ENCODE measurements at places on chromosomes 2 and 18.

DNA sequence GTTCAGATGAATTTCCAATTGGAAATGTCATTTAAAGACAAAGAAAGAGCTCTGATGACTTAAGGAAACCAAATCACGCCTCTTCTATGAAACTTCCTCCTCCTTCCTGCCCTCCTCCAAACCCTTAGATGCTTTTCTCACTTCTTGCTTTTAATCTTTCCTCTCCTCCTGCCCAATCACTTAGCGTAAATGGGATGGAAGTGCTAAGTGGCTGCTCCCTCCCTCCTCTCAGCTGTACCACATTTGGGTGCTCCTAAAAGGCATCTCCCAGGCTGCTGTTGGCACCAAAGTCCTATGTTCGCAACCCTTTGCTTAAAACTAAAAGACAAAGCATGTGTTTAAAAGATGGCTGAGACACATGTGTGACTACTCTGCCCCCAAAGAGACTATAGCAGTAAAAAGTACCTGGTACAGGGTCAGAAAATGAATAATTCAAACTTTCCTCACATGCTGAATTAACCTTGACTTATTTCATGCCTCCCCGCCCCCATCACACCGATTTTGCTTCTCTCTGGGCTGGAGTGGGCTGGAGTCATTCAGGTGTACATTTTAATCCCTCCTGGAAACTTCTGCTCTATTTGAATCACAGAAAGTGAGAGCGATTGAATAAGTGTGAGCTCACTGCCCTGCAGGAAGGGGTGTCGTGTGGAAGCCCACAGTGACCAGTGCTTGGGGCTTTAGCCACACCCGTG lies 59.2 kb upstream of the KLF7 start:
- DNase-seq = no peak

- DNase-seq = no peak
Measured at GRCh38 chr2:101744832-101745231, 47.3 kb downstream of the MAP4K4 start.

DNA sequence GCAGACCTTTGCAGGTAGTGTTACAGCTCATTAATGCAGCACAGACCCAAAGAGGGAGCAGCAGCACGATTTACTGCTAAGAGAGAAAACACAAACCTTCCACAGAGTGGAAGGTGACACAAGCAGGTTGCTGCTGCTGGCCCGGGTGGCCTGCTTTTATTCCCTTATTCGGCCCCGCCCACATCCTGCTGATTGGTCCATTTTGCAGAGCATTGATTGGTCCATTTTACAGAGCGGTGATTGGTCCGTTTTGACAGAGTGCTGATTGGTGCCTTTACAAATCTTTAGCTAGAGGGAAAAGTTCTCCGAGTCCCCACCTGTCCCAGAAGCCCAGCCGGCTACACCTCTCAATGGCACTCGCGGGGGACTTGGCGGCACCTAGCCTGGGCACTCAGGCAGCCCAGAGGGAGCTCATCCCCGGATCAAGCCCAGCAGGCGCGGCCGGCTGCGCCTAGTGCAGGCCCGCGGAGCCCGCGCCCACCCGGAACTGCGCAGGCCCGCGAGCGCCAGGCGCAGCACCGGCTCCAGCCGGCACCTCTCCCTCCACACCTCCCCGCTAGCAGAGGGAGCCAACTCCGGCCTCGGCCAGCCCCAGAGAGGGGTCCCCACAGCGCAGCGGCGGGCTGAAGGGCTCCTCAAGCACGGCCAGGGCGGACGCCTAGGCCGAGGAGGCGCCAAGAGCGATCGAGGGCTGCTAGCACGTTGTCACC lies 825.6 kb upstream of the HS6ST1 start:
- no peak for DNase-seq

DNA sequence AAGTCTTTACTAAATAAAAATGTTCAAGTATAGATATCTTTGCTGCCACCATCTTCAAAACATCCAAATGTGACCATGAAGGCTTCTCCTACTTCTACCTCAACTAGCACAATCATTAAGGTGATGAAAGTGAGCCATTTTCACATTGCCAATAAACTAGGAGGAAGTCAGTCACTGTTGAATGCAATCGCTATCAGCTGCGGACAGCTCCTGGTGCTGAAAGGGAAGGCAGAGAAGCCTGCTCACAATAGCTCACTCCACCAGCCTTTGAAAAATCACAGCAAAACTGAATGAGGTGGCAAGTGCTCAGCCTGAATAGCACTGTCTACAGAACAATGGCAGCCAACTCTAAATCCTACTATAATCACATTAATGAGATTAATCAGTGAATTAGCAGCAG lies 2.2 kb downstream of the MYT1L start:
- DNase-seq = peak; percentile 39
